ENCODE measurements at places on chromosomes 2 and 18.

DNA sequence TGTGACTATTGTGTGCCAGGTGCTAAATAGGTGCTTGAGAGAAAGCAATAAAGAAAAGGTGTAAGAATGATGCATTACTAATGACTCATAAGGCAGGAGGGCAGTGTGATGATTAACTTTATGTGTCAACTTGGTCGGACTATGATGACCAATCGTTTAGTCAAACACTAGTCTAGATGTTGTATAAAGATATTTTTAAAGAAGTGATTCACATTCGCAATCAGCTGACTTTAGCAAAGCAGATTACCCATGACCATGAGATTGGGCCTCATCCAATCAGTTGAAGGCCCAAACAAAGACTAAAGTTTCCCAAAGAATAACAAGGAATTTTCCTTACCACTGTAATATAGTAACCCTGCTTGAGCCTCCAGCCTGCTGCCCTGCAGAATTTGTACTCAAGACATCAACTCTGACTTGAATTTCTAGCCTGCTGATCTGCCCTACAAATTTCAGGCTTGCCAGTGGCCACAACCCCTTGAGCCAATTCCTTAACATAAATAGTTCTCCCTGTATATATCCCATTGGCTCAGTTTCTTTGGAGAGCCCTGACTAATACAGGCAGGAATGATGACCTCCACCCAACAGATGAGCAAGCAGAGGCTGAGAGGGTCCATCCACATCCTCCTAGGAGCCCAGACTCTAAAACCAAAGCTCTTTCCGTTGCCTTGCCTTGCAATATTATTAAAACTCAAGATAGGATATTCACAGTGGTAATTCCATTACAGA is 132.6 kb downstream of the ACTR3 start:
- no peak for DNase-seq

- no peak for DNase-seq
Observed at GRCh38 chr2:223269386-223269785, 217.4 kb downstream of the KCNE4 start.

- DNase-seq = no peak
Observed at GRCh38 chr2:20674974-20675679, 8.2 kb downstream of the GDF7 start.

DNA sequence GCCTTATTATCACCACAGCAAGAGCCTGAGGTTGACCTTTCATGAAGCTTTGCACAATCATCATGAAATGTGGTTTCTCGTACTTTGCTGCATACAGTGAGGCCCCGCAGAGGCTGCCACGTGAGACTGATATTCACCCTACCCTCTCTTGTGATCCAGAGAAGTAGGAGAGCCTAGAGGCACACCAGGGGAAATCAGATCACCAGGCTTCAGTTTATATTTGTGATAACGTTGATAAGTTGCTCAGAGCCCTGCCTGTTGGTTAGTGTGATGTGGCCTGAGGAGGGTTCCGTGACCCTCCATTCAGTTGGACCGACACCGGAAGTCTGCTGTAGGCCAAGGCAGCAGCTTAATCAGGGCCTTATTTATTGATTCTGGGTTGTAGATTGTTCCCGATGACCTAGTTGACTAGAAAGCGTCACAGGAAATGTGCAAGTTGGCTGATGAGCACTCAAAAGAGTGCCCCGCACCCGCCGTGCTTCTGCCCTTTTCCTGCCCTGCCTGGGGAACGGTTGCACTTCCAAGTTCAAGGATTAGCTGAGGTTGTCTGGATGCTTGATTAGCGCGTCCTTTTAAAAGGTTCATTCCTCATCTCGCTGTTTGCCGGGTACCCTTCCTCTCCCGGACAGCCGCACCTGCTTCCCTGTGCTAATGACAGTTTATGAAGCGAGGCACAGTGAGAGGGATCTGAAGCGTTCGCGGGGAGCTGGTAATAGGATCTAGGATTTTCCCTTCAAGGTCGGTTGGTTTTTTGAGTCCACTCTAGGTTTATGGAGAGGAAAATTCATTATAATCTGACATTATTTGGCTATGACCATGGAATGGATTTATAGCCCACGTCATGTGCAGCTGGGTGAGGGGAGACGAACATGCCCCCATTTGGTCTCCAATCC is 146.4 kb downstream of the SH3RF3 start:
- no peak for DNase-seq

GRCh38 chr18:68219872-68220271 is 495.0 kb downstream of the TMX3 start:
- no peak for DNase-seq

DNA sequence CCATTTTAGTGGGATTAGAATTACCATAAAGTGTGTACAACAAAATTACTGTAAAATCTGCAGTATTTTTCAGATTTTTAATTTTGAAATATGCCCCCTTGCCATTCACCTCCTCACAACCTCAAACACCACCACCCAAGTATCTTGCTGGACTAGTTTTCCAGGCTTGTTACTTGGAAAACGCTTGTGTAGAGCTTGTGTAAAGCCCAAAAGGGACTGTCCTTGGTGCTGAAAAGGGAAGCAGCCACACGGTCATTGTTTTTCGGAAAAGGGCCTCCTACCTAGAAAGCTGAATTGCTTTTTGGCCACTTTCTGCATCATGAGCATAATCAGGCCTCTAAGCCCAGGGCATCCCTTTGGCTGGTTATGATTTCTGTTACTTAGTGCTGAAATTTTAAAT is 563.4 kb downstream of the LRRTM4 start:
- DNase-seq = no peak

DNA sequence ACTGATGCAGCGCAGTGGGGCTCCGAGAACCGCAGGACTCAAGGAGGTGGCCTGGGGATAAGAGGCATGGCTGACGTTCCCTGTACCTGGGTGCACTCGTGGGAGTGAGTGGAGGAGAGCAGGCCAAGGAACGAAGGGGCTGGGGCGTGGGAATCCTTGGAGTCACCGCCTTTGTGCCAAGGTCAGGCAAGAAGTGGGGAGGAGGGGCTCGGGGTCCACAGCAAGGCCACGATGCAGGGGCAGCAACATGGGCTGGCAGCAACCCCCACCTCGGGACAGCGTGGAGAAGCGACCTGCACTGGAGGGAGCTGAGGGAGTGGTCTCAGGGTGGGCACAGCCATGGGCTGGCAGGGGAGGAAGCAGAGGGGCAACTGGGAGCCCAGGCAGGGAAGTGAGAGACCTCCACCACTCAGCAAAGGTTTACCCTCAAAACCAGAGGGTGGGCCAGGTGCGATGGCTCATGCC is 18.6 kb downstream of the ARID5A start:
- no peak for DNase-seq

GRCh38 chr18:12597760-12598159 is 60.1 kb downstream of the SPIRE1 start:
- DNase-seq = no peak

DNA sequence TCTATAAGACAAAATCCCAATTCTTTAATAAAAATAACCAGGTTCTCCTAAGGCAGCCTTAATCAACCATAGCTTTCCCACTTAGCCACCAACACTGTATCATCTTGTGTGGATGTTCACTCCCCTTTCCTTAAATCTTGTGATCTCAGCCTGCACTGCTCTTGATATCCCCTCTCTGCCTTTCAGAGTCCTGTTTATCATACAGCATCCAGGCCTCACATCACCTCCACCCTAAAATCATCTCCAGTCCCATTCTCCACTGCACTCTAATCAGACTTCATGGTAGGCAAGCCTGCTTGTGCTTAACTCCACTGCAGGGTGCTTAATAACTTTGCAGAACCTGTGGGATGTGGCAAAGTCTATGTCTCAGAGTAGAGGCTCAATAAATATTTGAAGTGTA is 18.8 kb downstream of the ARHGAP15 start:
- DNase-seq = no peak

- no peak for DNase-seq
Observed at GRCh38 chr2:188443207-188443606, 151.5 kb downstream of the GULP1 start.

DNA sequence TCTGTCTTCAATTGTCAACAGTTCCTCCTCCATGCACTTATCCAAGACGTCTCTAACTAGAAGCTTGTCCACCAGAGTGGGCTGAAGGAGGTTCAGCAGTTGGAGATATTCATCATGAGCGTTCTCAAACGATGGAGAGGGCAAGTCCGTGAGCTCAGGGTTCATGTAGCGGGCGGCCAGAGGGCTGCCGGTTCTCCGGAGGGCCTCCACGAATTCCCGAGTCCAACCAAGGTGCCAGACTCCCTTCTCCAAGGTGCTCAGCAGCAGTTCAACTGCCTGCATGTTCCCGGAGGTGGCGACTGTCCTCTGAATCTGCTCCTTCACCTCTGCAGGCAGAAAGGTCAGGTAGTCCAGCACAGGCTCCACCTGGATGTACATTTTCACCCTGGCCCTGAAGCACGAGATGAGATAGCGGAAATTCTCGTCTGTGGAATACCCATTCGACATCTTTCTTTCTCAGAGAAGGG is 590 bp downstream of the IFIH1 start:
- DNase-seq = no peak

DNA sequence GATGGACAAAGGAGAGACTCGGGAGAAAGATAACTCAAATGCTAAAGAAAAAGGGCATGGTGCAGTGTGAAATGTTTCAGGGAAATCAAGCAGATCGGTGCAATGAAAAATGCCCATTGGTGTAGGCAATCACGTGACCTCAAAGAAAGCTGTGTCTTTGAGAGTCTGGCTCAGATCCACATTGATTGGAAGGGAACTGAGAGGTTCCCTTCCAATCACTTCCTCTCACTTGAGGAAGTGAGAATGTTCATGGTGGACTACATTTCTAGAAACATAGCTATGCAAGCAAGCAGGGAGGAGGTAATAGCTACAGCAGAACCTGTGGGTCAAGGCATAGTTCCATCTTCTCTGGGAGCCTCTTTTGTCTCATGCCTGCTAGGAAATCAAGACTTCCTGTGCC is 187.4 kb downstream of the LPIN1 start:
- DNase-seq = no peak

- DNase-seq = no peak
Observed at GRCh38 chr2:174606336-174606735, 8.7 kb upstream of the WIPF1 start.
